Tongue (tissue), 3 donors: ENCODE measurements at places on chromosomes 1 and 21.

DNA sequence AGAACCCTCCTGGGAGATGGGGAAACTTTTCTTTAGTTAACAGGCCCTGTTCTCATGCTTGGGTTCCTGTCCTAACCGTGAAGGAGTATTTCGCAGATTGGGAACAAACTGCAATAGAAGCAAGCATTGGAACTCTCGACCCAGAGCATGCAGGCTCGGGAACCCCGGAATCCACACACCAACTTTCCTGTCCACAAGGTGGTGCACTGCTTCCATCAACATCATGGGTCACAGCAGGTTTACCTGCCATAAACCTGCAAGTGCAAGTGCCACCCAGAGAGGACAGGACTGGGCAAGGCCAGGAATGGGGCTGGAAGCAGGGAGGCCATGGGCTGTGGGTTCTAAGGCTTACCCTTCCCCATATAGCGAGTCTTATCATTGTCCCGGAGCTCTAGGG is 6.9 kb downstream of the ENO1 start:
- no peak for DNase-seq

DNA sequence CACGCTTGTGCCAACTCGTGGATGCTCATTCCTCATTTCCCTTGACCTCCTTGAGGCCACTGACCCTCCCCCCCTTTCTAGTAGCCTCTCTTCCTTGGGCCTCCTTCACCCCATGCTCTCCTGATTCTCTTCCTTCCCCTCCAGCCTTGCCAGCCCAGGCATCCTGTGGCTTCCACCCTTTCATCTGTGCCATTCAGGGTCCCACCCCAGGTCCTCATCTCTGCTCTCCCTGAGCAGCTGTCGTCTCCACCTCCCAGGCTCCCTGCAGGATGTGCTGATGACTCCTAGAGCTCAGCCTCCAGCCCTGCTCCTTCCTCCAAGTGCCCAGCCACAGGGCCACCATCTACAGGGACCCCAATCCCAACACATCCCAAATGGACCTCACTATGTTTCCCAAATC is 197.4 kb downstream of the GRIK3 start:
- no peak for DNase-seq

DNA sequence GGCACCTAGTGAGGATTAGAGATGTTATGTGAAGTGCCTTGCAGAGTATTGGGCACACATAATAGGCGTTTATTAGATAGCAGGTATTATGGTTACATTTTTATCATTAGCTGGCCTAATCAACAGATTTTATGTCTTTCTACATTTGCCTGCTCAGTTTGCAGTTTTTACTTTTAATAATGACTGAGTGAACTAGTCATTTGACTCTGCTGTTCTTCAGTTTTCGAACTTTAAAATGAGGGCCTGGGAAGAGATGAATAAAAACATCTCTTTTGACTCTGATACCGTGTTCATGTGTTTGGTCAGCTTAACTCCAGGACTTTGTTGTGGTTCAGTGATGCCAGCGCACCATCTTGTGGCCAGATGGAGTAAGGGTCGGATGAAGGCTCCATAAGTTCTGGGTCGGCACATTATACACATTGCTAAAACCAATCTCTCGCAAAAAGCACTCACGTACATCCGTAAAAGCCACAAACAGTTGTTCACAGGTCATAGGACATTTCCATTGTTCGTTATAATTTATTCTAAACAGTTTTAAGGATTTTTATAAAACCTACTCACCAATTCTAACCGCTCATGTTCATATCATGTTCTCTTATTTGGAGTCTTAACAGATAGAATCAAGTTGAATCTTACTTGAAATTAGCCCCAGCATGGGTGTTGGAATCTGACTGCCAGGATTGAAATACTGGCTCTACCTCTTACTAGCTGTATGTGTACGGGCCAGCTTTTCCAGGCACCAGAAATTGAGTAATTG is 78.4 kb upstream of the GPR88 start:
- peak; percentile 92 for DNase-seq

DNA sequence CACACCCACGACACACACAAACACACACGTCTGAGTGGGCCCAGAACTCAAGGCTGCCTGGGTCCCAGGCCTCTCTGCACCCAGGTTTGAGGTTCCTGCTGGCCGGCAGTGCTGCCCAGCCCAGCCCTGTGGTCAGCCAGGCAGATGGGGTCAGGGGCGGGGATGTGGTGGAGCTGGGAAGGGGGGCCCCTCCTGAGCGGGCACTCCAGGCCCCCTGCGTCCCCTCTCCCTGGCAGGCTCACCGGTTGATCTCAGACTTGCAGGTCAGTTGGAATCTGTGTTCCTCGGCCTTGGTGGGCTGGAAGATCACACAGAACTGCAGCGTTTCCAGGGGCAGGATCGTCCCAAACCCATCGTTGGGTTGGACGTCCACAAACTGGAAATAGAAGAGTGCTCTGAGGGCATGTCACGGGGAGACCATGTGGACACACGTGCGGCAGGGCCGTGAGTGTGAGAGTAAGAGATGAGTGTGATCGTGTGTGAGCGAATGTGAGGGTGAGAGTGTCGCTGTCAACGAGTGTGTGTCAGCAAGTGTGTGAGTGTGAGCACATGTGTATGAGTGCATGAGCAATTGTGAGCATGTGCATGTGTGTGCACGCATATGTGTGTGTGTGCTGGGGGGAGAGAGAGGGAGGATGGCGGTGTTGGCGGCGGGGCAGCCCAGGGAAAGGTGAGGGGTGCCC is 19.7 kb upstream of the TMEM52 start:
- no peak for DNase-seq

DNA sequence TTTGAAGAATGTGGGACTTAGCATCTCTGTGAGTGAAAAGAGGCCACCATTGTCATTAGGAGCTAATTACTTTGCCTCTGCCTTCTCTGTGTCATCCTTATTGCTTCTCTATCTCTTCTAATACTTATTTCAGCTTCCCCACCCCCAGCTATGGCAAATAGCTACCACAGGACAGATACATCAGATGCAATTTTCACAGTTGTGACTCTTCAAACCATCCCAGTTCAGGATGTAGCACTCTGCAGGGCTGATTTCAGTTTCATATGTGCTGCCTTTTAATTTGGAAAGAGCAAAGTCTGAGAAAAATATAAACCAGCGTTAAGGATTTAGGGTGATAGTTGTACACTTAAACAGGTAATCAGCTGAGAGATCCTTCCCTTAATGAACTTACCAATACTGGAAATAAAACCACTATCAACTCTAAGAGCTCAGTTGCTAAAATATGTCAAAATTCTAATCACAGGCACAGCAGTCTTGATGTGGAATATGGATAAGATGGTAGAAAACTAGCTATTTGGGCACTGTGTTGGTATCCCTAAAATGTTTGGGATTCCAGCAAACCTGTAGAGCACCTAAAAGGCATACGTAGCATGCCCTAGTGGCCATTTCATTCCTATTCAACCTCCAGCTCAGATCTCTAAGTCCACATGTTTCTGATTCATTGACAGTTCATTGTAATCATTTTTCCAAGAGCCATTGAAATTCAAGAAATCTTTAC is 148.4 kb downstream of the SYT2 start:
- no peak for DNase-seq

DNA sequence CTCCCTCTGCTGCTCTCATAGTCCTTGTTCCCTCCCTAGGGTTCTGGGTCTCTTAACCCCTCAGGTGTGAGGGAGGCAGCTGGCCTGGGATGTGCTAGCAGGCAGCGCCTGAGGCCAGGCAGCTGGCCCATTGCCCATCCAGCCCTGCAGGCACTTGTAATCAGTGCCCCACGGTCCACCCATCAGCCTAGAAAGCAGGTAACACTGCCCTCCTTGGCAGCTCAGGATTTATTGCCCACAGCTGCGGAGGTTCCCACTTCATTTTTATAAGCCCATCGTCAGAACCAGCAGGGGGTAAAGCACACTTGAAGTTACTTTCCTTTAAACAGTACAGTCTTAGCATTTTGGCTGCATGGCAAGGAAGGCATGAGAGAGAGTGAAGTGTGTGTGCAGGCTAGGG is 70.6 kb downstream of the TMEM53 start:
- no peak for DNase-seq

- DNase-seq = peak; percentile 91
Observed at GRCh38 chr21:33196941-33197374, 32.8 kb upstream of the IFNAR2 start.

GRCh38 chr21:25387665-25388064 is 219.6 kb downstream of the MRPL39 start:
- DNase-seq = no peak

- DNase-seq = no peak
Observed at GRCh38 chr1:221625026-221625425, 116.9 kb downstream of the DUSP10 start.

DNA sequence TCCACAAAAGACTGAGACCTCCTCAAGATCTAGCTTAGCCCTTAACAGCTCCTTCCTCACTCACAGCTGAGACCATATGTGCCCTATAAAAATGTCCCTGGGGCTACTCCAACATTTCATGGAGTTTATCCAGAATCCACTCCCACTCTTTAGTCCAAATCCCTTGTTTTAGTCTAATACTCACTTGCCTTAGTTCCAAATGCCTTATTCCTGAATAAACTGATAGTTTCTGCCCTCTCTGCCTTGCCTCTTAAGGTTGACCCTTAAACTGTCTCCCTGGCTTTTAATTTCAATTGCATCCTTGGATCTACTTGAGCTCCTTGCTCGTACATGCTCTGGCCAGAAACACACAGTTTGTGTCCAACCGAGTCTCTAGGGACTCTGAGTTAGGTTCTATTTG is 47.3 kb upstream of the LYPLAL1 start:
- DNase-seq = peak; percentile 47

DNA sequence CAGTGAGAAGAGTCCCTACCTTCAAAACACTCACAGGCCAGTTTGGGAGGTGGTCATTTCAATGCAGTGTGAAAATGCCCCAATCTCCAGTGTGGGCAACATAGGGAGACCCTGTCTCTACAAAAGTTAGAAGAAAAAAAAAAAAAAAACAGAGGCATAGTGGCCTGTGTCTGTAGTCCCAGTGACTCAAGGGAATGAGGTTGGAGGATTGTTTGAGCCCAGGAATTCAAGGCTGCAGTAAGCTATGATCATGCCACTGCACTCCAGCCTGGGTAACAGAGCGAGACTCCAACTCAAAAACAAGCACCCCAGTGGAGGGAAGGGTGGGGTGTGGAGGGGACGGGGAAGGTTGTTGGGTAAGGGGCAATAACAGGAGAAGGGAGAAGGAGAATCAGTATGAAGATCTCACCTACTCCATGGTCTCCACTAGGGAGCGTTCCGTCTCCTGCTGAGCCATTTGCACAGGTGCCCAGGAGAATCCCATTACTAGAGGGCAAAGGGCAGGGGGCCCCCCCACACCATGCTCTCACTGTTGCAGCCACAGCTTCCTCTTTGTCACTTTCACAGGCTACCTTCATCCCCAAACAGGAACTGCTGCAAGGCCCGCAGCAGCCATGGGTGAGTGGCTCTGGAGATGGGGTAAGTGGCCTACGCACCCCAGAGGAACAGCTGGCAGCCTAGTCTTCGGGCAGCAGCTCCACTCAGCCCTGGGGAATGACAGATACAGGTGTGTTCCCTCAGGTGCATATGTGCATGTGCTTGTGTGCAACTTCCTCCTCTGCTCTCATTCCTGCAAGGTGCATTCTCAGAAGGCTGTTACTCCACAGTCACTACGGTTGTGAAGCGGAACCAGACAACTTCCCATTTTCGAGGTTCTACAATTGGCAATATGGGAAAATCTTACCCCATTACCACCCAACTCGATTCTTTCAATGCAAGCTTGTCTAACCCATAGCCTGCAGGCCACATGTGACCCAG is 87.9 kb upstream of the LYST start:
- no peak for DNase-seq

DNA sequence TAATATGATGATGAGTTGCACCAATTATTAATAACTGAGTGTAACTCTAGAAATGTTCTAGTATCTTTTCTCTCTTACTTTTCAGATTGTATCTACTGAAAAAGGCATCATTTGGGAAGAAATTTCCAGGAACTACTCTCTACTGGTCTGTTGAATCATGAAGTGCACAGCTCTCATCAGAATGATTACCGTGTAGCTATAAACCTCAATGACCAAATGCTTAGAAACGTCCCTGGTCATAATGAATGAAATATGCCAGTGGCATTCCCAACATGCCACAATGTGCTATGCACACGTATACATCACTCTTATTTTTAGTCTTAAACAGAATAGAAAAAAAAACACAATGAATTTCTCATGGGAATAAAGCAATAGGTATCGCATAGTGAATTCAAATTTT is 534.3 kb upstream of the OLFM3 start:
- no peak for DNase-seq

GRCh38 chr1:24775348-24775747 is 30.1 kb downstream of the CLIC4 start:
- DNase-seq = no peak

- DNase-seq = peak; percentile 80
Observed at GRCh38 chr1:11838349-11839272, 9.0 kb downstream of the NPPA start.

GRCh38 chr1:15344380-15344779 is 65.3 kb upstream of the EFHD2 start:
- no peak for DNase-seq

- DNase-seq = no peak
Observed at GRCh38 chr1:206511362-206512057, 4.2 kb downstream of the RASSF5 start.

DNA sequence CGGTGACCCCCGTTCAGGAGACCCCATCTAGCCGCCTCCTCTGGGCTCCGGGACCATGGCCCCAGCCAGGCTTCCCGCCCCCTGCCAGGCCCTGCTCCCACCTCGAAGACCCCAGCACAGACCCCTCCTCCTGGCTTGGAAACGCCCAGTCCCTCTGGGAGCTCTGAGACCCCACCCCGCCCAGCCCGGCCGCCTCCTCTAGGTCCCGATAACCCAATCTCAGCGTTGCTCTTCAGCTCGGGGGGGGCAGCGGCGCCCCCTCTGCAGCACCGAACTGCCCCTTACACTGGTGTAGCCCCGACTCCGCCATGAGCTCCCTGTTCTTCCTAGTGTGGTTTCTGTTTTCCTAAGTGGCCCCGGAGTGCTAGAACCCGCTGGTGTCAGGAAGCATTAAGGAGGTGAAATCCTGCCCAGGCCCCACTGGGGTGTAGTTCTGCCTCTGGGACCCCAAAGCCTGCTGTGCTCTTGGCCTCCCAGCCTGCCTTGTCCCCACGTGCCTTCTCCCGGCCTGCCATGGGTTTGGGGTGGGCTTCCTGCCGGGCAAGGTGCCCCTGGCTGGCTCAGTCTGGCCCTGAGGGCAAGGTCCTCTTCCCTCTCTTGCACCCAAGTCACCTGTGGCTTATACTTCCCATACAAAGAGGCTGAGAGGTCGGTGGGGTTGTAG is 10.7 kb upstream of the MMEL1 start:
- DNase-seq = no peak
